ENCODE measurements at places on chromosomes 12 and 14. TPM values are rescaled to one million over a fixed set of nuclear protein-coding genes. Genes with fewer than 3 reads are reported as not detected.

DNA sequence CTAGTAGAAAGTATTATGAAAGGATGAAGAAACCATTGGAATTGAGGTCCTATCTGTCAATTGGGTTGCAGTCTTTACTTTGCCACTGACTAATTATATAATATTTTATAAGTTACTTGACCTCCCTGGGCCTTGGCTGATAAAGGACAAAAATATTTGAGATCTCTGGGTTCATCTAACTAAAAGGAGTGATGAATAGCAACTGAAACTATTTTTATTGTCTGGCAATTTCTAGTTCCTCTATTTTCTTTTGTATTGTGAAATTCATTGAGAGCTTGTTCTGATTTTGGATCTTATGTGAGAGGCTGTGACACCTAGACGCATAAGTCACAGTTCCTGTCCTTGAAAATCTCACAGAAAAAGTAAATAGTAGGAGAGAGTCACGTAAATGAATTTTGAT lies 415.7 kb upstream of the ATP2B1 start:
- no peak for DNase-seq

- DNase-seq, result no peak
Measured at GRCh38 chr14:23335623-23336022, 14.4 kb downstream of the PABPN1 start.

DNA sequence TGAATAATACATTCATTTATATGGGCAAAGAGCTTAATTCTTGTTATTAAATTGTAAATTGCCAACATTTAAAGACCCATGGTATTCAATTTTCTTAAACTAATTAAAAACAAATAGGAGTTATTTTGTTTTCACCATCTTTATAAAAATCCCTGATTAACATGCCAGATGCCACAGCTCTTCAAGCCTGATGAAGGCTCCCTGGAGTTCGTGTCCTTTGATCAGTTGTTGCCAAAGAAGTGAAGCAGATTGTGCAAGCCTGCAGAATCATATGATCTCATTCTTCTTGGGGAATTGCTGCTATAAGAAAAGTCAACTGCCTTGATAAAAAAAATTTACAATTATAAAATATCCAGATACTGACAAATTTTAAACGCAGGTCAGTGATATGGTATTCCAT lies 288.3 kb upstream of the PPFIA2 start:
- peak; percentile 8 for DNase-seq

DNA sequence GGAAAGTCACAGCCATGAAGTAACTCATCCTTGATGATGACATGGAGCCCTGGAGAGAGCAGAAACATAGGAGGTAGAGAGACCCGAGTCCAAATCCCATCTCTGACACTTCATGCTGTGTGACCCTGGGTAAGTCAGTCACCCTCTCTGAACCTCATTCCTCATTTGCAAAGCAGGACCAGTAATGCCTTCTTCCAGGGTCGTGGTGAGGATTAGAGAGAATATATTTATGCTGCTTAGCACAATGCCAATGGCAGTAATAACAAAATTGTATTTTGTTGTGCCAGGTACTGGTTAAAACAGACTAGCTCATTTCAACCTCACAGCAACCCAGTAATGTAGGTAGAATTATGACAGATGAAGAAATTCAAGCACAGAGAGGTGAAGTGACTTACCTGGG lies 13.9 kb upstream of the RBM19 start:
- DNase-seq, result no peak

Gene ACRBP
- total RNA-seq, result 1.1 TPM

- no peak for DNase-seq
Measured at GRCh38 chr12:106074361-106074705, 64.4 kb downstream of the NUAK1 start.

Gene P2RX4
- total RNA-seq, result 6.1 TPM

DNA sequence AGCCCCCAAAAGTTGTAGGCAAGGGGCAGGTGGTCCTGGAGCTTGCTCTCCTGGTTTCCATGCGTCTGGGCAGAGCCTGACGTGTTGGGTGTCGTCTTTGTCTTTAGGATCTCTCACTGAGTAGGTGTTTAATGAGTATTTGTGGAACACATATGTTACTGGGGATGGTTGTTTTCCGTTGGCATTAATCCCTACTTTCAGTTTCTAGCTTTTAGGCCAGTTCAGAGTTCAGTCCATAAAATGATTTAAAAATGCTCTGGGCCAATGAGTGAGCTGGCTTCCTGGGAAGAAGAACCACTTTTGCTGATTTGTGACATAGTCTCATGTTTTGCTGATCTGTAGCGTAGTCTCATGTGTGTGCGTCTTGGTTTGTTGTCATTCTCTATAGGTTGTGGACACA lies 10.9 kb downstream of the AACS start:
- DNase-seq, result no peak

Data from right cardiac atrium (tissue), 5 donors.